ENCODE measurements at places on chromosomes 3 and 15.

DNA sequence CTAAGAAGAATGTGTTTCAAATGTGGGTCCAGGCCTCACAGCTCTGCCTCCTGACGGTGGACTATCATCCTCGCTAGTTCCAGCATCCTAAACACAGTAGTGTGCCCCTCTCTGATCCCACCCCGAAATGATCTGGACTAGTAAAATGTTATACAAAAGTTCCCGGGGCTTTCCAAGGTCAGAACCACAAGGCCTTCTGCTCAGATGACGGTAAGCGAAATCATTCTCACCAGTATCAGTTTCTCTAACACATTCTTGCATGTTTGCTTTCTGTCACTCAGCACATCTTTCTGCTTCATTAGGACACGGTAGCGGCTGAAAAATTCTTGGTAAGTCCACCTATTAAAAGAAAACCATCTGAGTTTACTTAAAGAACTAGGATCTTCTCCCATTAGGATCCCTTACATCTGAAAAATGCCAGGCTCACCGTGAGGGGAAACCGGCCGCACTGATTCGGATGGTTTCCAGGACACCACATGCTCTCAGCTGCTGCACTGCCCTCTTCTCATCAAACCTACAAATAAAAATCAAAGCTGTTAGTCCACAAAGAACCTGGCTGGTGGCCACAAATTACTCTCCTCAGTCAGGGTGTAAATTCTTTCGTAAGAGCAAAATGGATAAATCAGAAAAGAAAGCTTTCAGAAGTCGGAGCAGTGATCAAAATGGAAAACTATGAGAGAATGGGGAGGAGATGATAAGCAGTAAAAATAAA is 83.9 kb upstream of the MYO5C start:
- no peak for DNase-seq

DNA sequence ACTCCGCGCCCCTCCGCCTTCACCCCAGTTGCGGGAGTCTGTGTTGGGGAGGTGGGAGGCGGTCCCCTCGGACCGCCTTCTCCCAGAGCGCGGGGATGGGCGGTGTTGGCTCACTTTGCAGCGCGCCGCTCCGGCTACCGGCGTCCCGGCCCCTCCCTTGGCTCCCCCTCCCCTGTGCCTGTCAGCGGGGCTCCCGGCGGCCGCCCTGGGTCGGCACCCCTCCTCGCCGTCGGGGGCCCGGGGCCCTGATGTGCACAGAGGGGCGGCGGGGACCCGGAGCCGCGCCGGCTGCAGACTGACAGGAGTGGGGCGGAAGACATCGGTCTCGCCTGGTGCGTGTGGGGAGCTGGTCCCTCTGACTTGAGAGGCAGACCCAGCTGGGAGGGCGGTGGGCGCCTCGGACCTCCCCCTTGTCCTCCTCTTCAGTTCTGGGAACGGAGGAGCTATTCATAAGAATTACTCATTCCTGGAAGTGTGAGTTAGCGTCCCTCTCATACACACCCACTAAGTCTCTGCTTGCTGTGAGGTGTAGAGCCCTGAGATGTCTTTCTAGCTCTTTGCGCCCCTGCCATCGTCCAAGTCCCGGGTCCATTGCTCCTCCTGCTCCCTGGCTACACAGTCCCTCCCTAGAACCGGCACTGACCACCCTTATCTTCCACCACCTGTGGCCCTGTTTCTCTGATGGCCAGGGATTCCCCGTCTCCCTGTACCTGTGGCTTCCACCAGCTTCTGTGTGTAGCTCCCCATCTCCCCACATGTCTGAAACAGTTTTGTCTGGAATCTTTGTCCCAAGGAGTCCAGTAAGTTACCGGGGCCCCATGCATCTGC is 42.3 kb upstream of the ROPN1 start:
- DNase-seq: no peak

GRCh38 chr3:15151166-15151565 is 52.2 kb upstream of the RBSN start:
- DNase-seq: no peak

DNA sequence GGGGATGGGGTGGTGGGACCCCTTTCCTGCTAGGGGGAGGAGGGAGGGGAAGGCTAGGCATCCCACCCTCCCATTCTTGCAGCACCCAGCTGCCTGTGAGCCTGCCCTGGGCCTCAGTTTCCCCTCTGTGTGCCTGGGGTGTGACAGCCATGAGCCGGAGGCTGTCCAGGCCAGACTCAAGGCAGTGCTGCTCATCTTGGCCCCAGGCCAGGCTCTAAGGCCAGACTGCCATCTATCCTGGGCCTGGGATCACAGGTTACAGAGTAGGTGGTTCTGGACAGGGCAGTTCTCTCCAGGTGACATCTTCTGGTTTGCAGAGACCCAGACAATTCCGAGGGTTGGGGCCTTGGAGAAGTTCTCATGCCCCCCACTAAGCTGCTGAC is 3.3 kb upstream of the VILL start:
- no peak for DNase-seq

- DNase-seq: no peak
Observed at GRCh38 chr15:52146776-52147175, 34.2 kb upstream of the BCL2L10 start.
